ENCODE measurements at places on chromosomes 11 and 22.

- DNase-seq, result peak; percentile 89
Observed at GRCh38 chr11:441418-442274, at the start of gene ANO9. Gene ANO9, minus strand, starts transcription at chr11:442011. Its CDS starts 85 bp downstream, at chr11:441926.

- no peak for DNase-seq
Observed at GRCh38 chr11:8773916-8774539, 91.4 kb downstream of the RPL27A start.

GRCh38 chr11:100632941-100633452 is 54.1 kb upstream of the ARHGAP42 start:
- DNase-seq, result peak; percentile 69

GRCh38 chr22:49602481-49602880 is 225.2 kb downstream of the BRD1 start:
- DNase-seq, result no peak

- no peak for DNase-seq
Observed at GRCh38 chr11:75199412-75199955, 41.1 kb upstream of the TPBGL start.

DNA sequence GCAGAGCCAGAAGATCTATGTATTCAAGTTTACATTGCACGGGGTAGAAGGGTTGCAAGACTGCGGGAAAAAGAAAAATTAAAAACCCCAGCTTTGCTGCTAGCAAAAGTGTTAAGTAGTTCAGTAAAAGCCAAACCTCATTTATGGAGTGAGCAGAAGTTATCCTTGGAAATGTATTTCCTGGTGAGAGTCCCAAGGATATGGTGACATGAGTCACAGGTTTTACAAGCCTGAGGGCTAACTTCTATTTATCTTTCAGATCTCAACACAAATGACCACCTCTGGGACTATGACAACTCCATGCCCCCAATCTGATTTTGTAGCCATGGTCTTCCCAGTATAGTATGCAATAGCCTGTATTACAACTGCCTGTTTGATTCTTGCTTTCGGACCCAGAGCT is 26.1 kb downstream of the ABTB2 start:
- DNase-seq, result peak; percentile 65

GRCh38 chr11:67436459-67437081 is 912 bp downstream of the PTPRCAP start:
- DNase-seq, result no peak

GRCh38 chr11:110121204-110121603 is 28.0 kb downstream of the ZC3H12C start:
- no peak for DNase-seq

- DNase-seq, result no peak
Observed at GRCh38 chr22:20577045-20577444, 69.6 kb downstream of the MED15 start.

DNA sequence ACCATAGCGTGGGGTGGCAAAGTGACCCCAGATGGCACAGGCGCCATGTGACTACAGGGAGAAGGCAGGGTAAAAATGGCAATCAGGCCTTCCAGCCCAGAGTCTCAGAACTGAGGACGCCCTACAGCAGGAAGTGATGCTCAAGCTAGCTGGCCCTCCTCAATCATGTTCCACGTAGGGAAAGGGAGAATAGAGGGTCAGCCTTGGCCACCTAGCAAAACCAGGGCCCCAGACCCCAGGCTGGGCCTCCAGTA is 978 bp upstream of the ANKRD13D start:
- no peak for DNase-seq

DNA sequence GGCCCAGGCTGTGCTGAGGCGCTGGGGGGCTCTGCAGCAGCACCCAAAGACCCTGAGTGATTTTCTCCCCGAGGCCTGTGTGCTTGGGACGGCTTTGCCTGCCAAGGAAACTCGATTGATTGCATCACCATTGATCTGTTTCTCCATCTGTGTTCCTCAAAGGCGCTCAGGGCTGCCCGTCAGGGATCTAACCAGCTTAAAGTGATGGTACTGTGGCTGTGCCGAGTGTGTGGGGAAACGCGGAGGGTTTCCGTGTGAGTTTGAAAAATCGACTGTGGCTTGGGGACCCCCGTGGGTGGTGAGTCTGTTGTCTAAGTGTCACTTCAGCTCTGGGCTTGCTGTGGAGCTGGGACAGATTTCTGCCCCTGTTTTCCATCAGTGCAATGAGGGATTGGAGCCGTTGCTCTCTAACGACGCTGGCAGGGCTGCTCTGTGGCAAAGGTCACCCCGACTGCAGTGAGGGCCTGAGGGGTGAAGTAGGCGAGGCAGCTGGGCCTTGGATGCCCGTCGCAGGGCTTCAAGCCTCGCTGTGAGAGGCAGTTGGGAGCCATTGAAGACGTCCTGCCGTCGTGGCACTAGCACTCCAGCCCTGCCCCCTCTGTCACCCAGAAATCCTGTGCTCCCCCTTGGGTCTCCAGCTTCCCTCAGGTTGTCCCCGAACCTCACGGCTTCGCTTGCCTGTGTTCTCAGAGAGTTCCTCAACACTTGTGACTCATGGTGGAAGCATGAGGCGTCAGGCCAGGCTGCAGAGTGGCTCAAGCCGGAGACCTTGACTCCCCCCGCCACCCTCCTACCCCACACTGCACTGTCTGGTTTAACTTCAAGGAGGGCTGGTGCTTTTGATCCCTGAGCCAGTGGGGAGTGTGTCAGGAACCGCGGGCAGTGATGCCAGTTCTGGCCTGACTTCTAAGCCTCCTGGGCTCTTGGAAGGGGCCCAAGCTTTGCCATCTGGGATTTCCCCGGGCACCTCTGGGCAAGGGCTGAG is 21.8 kb downstream of the CACNA1I start:
- peak; percentile 38 for DNase-seq

DNA sequence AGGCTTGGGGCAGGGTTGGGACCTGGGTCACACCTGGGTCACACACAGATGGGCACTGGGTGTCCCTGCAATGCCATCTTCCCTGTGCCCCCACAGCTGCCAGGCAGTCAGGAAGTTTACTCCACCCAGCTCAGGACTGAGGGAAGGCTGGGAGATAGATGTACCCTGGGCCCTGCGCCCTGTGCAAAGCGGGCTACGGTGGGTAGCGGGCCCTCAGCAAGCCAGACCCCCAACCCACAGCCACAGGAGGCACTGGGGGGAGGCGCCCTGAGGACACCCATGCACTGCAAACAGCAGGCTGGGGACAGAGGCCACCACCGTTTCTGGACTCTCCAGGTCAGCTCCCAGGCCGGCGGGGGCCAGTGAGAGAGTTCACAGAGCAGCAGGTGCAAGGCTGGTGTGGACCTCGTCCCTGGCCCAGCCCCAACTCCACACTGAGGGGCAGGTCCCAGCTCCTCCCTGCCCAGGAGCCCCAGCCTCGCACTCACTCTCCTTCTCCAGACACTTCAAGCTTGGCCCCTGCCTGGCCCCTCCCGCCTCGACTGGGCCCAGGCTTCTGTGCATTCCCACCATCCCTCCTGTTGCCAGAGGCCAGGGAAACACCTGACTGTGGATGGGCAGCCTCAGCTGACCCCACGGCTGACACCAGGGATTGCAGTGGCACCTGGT is 4.9 kb downstream of the DUSP8 start:
- no peak for DNase-seq

GRCh38 chr11:60931917-60932316 is 7.7 kb downstream of the TMEM132A start:
- DNase-seq, result no peak

GRCh38 chr11:39220069-39220468 is 2239.4 kb downstream of the LRRC4C start:
- no peak for DNase-seq

DNA sequence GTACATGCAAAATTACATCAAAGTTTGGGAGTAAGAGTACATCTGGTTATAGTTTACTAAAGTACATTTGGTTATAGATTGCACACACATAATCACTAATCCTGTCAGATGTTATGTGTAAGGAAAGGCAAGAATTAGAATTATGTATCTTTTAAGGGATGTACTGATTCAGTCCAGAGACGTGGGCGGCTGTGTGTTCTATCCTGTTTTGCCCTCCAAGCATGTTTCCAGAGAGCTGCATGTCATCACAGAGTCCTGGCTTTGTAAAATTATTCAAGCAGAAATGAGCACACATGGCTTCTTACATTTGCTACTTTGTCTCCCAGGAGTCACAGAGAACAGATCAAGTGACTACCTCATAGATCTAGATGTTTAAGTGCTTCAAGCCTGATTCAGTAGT is 33.2 kb upstream of the CEP126 start:
- DNase-seq, result no peak

- no peak for DNase-seq
Observed at GRCh38 chr11:27281740-27282590, 81.0 kb downstream of the CCDC34 start.

GRCh38 chr11:70555078-70555477 is 156.7 kb downstream of the CTTN start:
- peak; percentile 73 for DNase-seq

DNA sequence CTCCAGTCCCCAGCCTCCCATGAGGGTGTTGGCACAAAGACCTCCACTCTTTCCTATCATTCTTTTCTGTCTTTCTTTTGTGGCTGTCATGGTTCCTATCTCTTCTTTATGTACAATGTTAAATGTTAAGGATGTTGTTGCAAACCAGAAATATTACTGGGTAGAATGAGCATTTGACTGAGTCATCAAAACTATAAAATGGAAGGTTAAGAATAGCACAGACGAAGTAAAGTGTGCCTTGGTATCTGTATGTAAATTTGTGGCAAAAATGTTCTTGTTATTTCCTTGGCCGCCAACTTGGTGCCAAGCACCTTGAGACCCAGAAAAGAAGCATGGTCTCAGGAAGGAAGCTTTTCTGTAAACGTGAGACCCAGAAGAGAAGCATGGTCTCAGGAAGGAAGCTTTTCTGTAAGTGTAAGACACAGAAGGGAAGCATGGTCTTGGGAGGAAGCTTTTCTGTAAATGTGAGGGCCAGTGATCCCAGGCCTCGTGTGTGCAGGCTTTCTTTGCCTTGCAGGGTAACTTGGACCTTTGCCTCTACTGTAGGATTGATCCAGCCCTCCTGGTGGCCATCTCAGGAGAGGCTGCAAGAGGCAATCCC is 6.7 kb upstream of the PKP3 start:
- no peak for DNase-seq

DNA sequence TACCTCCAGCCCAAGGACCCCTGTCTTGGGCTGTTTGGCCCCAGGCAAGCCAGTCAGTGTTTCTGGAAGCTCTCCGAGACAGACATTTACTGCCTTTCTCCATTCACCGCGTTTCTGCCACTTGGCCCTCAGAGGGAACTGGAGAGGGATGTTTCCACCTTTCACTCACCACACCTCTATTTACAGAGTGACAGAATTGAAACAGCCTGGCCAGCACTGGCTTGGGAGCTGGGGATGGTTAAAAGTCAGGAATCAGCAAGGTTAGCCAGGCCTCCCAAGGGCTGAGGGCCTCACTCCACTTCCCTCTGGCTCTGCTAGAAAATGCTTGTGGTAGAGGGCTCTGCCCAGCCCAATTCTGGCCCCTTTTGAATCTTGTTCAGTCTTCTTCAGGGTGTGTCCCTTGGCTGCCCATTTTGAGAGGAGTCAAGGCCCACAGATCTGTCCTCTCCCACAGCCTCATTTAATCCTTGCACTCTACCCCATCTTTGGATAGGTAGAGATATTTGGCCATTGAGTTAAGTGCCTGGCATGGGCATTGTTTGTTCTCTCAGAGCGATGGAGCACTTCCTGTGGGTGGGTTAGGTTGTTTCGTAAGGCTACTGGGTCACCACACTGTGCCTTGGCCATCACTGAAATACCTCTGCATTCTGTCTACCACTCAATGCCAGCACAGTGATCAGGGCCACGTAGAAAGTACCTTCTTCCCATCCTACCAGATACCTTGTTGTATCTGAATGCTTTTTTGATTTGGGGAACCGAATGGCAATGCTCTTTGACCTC is 119.2 kb downstream of the MICAL2 start:
- DNase-seq, result no peak

DNA sequence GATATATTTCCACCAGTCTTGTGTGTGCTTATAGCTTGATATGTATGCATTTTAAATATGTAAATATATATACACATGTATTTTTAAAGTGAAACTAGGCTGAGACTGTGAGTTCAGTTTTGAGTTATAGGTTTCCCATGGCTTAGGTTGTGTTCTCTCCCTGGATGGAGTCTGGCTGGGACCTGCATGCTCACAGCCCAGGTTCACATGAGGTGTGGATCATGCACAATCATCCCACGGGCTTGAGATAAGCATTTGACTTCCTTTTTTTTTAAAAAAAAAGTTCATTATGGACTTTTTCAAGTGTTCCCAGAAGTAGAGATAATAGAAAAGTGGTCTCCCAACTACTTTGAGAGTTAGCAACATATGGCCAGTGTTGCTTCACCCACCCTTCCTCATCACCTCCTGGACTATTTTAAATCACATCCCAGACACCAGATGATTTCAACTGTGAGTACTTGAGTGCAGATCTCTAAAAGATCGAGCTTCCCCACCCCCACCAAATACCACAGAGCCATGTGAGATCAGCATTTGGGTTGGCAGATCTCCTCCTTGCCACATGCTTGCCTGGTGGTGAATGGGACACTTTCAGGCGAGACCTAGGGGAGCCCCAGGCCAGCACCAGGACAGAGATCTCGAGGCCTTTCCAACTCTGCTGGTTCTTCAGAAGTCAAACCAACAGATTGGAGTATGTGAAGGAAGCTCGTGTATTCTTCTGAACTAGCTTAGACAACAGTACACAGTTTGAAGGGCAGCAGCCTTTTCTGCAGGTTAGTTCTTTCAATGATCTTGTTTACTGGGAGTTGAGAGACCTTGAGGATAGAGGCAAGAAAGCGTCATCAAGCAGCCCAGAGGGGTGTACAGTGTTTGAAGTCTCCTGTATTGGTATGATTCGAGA is 15.9 kb downstream of the MED15 start:
- no peak for DNase-seq

All from NCI-H69 (cell line).